ENCODE measurements at places on chromosomes 1 and 21. TPM values are rescaled to one million over a fixed set of nuclear protein-coding genes. Genes with fewer than 3 reads are reported as not detected.
A peak's percentile ranks its signal among the peaks of the same experiment; 100 is the strongest.

GRCh38 chr21:35291973-35292627 is 243.0 kb upstream of the RUNX1 start:
- DNase-seq, result no peak

GRCh38 chr1:25033828-25034705 is 104.0 kb upstream of the RUNX3 start:
- DNase-seq, result peak; percentile 84

The KRTAP12-3 gene
- polyA plus RNA-seq, result not detected

DNA sequence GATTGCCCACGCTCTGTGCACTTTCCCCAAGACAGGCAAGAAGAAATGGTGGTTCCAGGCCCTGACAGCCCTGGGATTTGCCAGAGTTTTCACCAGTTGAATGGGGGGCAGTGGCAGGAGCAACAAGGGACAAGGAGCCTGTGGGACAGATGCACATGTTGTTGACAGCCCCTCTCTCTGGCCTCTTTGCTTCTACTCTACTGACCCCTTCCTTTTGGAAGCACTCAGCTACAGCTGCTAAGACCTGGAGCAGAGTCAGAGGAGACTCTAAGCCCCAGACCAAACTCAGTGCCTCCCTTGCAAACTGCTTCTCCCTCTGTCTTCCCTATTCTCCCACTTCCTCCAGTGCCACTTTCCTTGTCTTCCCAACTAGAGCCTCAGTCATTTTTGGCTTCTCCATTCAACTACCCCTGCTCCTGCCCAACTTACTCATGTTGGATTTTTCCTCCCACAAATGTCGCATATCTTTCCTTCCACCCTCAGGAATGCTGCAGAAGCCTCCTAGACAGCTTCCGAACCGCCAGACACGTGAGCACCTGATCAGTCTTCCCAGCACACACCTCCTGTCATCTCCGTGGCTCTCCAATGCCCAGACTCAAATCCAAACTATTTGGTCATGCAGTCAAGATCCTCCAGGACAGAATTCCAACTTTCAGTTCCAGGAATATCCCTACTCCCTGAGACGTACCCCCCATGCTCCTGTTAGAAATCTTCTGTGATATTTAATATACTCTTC is 9.1 kb downstream of the INKA2 start:
- DNase-seq, result no peak

GRCh38 chr1:19414515-19415121 is 70.7 kb downstream of the CAPZB start:
- DNase-seq, result no peak

The PCBP3 gene
- polyA plus RNA-seq, result 0.27 TPM

DNA sequence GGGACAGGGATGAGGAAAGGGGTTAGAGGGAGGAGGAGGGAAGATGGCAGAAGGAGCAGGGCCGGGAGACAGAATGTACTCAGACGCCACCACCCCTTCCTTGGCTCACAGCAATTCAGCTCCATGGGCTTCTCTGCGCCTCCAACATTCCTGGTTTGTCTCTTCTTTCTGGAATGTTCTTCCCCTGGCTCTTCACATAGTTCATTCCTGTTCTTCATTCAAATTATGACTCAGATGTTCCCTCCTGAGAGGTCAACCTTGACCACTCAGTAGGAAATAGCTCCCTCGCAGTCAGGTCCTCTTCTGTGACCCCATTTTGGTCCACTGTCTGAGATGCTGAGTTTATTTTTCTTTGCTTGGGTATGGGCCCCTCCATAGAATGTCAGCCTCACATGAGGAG is 203.2 kb downstream of the C1orf94 start:
- DNase-seq, result no peak

GRCh38 chr1:109928591-109929111 is 18.0 kb downstream of the CSF1 start:
- DNase-seq, result no peak

DNA sequence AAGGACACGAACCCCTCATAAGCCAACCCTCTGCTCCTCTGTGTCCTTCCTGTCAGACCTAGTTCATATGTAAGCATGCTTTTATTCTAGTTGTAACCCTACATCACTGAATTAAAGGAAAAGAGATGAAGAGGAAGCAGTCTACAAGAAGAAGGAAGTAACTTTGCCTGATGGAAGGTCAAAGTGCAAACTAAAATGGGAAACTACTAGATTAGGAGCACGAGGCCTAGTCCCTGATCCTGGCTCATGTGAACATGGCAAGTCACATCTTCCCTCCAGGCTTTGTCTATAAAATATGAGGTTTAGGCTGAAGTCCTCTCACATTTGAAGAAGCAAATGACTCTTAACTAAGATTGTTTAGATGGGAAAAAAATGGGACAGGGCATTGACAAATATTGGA is 13.2 kb downstream of the ZMYND12 start:
- DNase-seq, result no peak

- DNase-seq, result no peak
Measured at GRCh38 chr1:4754816-4755215, 100.4 kb downstream of the AJAP1 start.

GRCh38 chr1:47940326-47940725 is 56.9 kb downstream of the TRABD2B start:
- DNase-seq, result no peak

DNA sequence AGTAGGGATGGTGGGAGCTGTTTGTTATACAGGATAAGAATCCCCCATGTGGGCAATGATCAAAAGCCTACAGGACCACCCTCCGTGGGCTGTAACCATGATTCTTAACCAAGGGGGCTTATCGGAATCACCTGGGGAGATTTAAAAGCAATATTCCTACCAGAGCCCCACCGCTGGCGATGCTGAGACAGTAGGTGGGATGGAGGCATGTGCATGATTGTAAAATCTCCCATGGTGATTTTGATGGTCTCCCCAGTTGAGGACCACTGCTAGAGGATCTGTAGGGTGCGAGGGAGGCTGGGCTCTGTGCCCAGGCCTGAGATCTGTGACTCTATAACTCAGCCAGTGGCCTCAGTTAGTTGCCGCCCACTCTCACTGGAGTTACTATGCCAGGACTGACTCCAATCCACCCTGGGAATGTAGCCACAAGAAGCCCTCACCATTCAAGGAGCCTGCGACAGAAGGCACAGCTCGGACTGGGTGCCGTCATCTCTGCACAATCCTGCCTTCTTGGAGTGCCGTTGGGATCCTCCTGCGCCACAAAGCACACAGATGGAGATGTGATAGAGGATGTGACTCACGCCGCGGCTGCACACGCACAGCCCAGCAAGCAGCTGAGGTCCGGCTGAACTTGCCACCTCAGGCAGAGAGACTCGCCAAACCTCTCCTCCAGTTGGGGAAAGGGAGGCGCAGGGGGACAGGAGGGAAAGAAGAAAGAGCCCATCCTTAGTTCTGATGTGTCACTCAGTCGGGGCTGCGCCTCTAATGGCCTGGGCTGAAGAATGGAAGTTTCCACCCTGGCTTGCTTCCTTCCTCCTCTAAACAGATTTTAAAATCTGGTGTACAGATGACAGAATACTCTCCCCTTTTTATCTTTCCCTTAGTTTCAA is 26.5 kb downstream of the AKNAD1 start:
- no peak for DNase-seq

DNA sequence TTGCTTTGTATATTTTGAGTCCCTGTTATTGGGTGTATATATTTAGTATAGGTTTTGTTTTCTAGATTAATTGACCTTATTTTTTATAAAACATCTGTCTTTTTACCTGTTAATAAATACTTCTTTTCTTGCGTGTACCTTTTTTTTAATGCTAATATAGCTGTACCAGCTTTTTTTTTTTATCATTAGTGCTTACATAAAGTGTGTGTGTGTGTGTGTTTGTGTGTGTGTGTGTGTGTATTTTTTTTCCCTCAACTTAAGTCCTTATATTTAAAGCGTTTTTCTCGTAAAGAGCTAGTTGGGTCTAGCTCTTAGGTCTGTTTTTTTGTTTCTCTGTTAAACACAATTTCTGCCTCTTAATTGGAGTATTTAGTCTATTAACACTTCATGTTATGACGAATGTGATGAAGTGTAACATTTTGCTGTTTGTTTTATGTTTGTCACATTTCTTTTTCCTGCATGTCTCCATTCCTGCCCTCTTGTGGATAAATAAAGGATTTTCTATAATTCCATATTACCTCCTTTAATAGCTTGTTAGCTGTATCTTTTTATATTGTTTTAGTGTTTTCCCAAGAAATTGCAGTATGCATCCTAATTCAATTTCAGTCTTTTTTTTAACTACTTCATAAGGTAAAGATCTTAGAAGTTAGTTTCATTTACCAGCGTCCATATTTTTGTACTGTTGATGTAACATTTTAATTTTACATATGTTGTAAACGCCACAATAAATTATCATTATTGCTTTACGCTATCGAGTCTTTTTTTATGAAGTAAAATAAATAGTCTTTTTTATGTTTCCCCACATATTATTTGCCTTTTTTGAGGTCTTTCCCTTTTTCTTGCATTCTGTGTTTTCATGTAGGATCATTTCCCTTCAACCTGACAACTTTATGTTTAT is 4.3 kb downstream of the PRMT2 start:
- peak; percentile 56 for DNase-seq

DNA sequence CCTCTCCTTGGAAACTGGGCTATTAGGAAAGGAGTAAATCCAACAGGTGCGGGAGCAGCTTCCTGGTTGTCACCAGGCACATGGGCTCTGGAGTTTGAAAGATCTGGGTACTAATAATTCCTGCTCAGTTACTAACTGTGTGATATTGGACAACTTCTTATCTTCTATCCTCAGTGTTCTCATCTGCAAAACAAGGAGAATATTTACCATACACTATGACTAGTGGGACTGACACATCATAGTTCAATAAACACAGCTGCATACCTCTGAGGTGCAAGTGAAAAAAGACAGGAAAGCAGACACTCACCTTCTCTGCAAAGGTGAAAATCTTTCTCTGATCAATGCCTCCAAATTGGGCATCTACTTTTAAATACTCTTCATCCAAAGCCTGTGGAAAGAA is 19.7 kb downstream of the YARS1 start:
- no peak for DNase-seq

- DNase-seq, result no peak
Measured at GRCh38 chr1:193807208-193807607, 620.8 kb upstream of the B3GALT2 start.

The GPR89A gene
- 19.3 TPM for polyA plus RNA-seq

DNA sequence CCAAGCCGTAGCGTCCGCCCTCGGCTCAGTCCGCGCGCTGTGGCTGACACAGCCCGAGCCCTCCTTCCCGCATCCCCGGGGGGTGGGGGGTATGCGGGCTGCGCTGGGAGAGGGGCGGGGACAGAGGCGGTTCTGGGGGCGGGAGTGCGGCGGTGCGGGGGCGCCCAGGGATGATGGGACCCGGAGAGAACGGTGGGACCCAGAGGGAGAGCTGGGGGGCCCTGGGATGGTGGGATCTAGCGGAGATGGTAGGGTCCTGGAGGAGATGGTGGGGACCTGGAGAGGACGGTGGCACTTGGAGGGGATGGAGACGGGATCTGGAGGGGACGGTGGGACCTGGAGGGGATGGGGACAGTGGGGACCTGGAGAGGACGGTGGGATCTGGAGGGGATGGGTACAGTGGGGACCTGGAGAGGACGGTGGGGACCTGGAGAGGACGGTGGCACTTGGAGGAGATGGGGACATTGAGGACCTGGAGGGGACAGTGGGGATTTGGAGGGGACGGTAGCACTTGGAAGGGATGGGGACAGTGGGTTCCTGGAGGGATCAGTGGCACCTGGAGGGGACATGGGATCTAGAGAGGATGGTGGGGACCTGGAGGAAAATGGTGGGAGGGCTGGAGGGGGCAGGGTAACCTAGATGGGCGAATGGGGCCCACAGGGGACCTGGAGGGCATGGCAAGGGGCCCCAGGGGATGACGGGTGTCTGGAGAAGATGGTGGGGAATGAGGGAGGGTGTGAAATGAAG is 477 bp downstream of the SNAP47 start:
- no peak for DNase-seq

- DNase-seq, result no peak
Measured at GRCh38 chr1:108916788-108917187, 40.0 kb downstream of the GPSM2 start.

The TCHHL1 gene
- polyA plus RNA-seq, result not detected

- DNase-seq, result no peak
Measured at GRCh38 chr1:190579552-190580193, 102.0 kb upstream of the BRINP3 start.

GRCh38 chr1:85413169-85413568 is 51.8 kb downstream of the DDAH1 start:
- DNase-seq, result no peak

The PTPRC gene
- polyA plus RNA-seq, result 1,000 TPM

DNA sequence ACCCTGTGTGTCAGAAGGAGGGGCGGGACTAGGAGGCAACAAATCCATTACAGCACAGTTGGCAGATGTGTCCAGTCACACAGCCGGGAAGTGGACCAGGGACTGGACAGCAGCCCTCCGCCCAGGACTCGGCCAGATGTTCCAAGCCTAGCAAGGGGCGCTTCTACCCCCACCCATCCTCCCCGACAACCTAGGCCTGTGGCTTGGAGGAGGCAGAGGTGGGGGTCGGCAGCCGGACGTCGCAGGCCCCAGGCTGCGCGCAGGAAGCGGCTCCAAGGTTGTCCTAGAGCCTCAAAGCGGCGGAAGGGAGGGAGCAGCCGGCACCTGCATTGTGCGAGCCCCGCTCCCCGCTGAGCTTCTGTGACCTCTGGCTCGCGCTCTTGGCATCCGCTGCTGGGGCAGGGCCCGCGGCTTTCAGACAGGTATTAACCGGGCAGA is 20.6 kb upstream of the MYCL start:
- no peak for DNase-seq

The KCNJ9 gene
- polyA plus RNA-seq, result not detected

GRCh38 chr1:58748666-58749065 is 35.2 kb downstream of the JUN start:
- no peak for DNase-seq

The LCK gene
- 704 TPM for polyA plus RNA-seq

The MASP2 gene
- not detected for polyA plus RNA-seq

- DNase-seq, result peak; percentile 56
Measured at GRCh38 chr1:155126556-155127104, 1.0 kb upstream of the EFNA1 start.

The CDC20 gene
- polyA plus RNA-seq, result 0.69 TPM

The PRMT6 gene
- polyA plus RNA-seq, result 19.8 TPM

GRCh38 chr1:28537457-28538199 is 15.3 kb upstream of the TRNAU1AP start:
- DNase-seq, result no peak

DNA sequence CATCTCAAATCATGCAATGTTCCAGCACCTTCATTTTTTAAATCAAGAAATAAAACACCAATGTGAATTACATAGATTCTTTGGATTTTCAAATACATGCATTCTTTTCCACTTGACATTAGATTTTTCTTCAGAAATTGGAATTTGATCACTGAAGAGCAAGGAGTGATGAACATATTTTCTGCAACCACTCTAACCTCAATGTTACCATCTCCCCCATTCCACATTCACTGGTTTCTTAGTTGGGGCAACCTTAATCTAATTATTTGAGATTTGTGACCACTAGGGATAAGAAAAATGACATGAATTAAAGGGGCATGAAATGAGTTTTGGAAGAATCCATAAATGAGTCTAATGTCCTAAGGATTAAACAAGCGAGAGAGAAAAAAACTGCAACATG is 168.7 kb upstream of the NR5A2 start:
- DNase-seq, result no peak

The CLCC1 gene
- polyA plus RNA-seq, result 9.8 TPM

The NCAM2 gene
- 0.55 TPM for polyA plus RNA-seq

- no peak for DNase-seq
Measured at GRCh38 chr1:109725510-109725909, 13.5 kb downstream of the GSTM5 start.

The LMX1A gene
- not detected for polyA plus RNA-seq

- no peak for DNase-seq
Measured at GRCh38 chr21:46127239-46128105, 27.9 kb downstream of the FTCD start.

GRCh38 chr1:225343618-225344017 is 84.2 kb downstream of the LBR start:
- no peak for DNase-seq
